Suprapubic skin (tissue), 4 donors: ENCODE measurements at places on chromosomes 4 and X.
A peak's percentile ranks its signal among the peaks of the same experiment; 100 is the strongest.

- H3K27ac ChIP-seq = no peak overlapping the region
- no peaks in the 10 kb centered on the region for H3K27me3 ChIP-seq
- H3K4me3 ChIP-seq = no peak overlapping the region
- H3K4me1 ChIP-seq = peaks cover 4% of the 10 kb centered on the region
- no peak for DNase-seq
These were observed 327.0 kb upstream of the ZFP42 start for GRCh38 chr4:187668526-187669082.

DNA sequence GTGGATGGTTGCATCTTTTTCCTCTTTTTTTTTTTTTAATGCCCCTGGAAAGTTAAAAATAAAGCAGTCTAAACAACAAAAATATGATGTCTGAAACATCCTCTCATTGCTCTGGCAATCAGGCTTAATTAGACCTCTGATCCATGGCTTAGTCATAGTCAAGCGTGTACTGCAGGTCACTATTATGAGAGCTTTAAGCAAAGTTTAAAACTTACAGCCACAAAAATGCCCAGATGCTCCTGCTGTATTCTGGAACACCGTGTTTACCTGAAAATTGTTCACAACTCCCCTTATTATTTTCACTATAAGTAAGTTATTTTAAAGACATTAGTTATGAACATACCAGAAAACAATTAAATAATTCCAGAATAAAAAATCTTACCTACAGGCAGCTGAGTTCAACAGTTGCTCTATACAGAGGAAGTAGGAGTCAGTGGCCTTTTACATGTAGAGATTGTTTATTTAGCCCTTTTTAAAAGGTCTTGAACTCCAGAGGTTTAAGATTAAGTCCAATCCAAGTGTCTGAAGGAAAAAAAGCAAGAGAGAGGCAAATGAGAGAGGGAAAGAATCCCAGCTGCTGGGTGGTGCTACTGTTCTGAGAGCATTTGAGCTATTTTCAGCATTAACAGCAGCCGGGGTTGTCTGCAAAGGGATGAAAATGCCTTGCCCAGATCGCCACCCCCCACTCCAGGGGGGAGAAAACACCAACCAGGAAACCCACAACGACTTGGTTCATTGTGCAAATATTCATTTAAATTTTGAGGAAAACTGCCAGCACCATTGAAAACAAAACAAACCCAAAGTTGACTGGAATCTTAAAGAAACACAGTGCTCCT, 36.9 kb downstream of the SORBS2 start:
- no peak for DNase-seq
- H3K27me3 ChIP-seq = no peaks in the 10 kb centered on the region
- H3K4me3 ChIP-seq = peak overlapping the region; percentile 30
- H3K27ac ChIP-seq = peak overlapping the region; percentile 73

GRCh38 chr4:22391551-22391950, 124.3 kb downstream of the ADGRA3 start:
- DNase-seq = no peak
- H3K36me3 ChIP-seq = peaks cover 4% of the 10 kb centered on the region
- no peak overlapping the region for H3K4me3 ChIP-seq
- no peaks in the 10 kb centered on the region for H3K27me3 ChIP-seq
- no peak overlapping the region for H3K27ac ChIP-seq

- no peak for DNase-seq
- no peaks in the 10 kb centered on the region for H3K27me3 ChIP-seq
- no peaks in the 10 kb centered on the region for H3K36me3 ChIP-seq
- no peak overlapping the region for H3K27ac ChIP-seq
- H3K4me3 ChIP-seq = no peak overlapping the region
- peaks cover 7% of the 10 kb centered on the region for H3K4me1 ChIP-seq
These were observed 220.7 kb downstream of the CAMK2D start for GRCh38 chr4:113540859-113541258.

- no peaks in the 10 kb centered on the region for H3K27me3 ChIP-seq
- H3K4me1 ChIP-seq = peaks cover 34% of the 10 kb centered on the region
- no peaks in the 10 kb centered on the region for H3K36me3 ChIP-seq
- no peak overlapping the region for H3K4me3 ChIP-seq
- H3K27ac ChIP-seq = no peak overlapping the region
- DNase-seq = peak; percentile 59
These were observed 34.1 kb upstream of the CLDN24 start for GRCh38 chr4:183356173-183356830.

GRCh38 chr4:163810755-163811154, 316.3 kb downstream of the TMA16 start:
- no peak overlapping the region for H3K4me3 ChIP-seq
- H3K4me1 ChIP-seq = no peaks in the 10 kb centered on the region
- no peaks in the 10 kb centered on the region for H3K27me3 ChIP-seq
- H3K36me3 ChIP-seq = no peaks in the 10 kb centered on the region
- no peak overlapping the region for H3K27ac ChIP-seq
- no peak for DNase-seq

DNA sequence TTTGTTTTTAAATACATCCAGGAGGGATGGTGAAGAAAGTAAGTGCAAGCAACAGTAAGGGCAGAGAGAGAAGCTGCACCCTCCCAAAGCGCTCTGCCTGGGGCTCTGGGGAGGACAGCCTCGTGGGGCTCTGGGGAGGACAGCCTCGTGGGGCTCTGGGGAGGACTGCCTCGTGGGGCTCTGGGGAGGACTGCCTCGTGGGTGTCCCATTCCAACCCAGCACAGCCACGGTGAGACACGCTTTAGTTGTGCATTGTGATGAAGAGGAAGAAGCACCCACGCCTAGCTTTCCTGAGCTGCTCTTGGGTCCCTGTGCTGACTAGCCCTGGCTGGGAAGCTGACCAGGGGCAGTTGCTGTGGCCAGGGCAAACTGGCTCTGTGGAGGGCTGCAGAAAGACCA, 43.1 kb upstream of the SLC25A4 start:
- H3K4me1 ChIP-seq = no peaks in the 10 kb centered on the region
- H3K36me3 ChIP-seq = no peaks in the 10 kb centered on the region
- H3K27ac ChIP-seq = no peak overlapping the region

DNA sequence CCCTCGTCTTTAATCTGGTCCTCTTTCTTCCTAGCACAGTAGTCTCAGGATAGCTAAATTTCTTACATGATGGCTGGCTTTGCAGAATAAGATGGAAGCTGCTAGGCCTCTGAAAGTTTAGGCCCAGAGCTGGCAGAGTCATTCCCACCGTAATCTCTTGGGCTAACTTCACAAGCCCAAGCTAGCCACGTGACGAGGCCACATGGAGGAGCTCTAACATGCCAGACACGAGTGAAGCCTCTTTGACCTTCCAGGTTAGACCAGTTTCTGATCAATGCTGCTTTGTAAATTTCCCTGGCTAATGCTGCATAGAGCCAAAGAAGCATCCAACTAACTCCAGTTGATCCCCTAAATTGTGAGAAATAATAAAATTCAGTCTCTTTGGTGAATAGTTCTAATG, 9.5 kb upstream of the CENPE start:
- no peak overlapping the region for H3K4me3 ChIP-seq
- H3K36me3 ChIP-seq = no peaks in the 10 kb centered on the region

DNA sequence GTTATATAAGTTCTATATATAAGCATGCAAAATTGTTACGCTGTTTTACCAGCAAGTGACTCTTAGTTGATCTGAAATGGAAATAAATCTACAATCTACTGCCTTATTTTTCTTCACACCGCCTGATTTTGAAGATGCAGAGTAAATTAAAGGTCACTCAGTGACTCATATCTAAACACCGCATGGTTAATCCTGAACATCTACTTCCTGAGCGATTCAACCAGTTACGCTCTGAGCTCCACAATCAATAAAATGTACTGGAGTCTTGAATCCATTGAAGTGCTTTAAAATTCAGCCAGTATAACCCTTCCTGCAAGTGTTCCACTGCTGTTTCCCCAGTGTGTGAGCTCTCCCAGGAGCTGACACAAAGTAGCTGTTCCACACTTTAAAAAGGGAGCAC, 192.8 kb downstream of the SLC7A11 start:
- no peaks in the 10 kb centered on the region for H3K36me3 ChIP-seq
- H3K27me3 ChIP-seq = no peaks in the 10 kb centered on the region
- H3K4me1 ChIP-seq = peaks cover 8% of the 10 kb centered on the region
- DNase-seq = no peak

DNA sequence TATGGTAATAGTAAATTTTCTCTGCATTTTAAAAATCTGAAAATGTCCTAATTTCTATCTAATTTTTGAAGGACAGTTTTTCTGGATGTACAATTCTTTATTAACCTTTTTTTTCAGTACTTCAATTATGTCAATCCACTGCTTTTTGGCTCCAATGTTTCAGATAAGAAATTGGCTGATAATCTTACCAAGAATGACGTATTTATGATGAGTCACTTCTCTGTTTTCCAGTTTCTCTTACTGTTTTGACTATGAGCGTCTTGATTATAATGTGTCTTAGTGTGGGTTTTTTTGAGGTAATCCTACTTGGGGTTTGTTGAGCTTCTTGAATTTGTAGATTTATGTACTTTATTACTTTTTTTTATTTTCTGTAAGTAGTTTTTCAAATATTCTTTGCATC, 47.2 kb downstream of the UGT2B11 start:
- no peak for DNase-seq
- no peak overlapping the region for H3K4me3 ChIP-seq
- H3K4me1 ChIP-seq = no peaks in the 10 kb centered on the region
- no peak overlapping the region for H3K27ac ChIP-seq
- H3K36me3 ChIP-seq = no peaks in the 10 kb centered on the region
- no peaks in the 10 kb centered on the region for H3K27me3 ChIP-seq

GRCh38 chr4:186757696-186758355, 34.2 kb upstream of the FAT1 start:
- no peak overlapping the region for H3K27ac ChIP-seq
- H3K27me3 ChIP-seq = no peaks in the 10 kb centered on the region
- H3K4me1 ChIP-seq = no peaks in the 10 kb centered on the region
- H3K4me3 ChIP-seq = no peak overlapping the region

- H3K4me1 ChIP-seq = no peaks in the 10 kb centered on the region
- H3K27me3 ChIP-seq = no peaks in the 10 kb centered on the region
- no peaks in the 10 kb centered on the region for H3K36me3 ChIP-seq
- DNase-seq = no peak
- H3K4me3 ChIP-seq = no peak overlapping the region
These were observed 226.5 kb downstream of the FBXO8 start for GRCh38 chr4:174056959-174057358.

- H3K27ac ChIP-seq = no peak overlapping the region
- H3K27me3 ChIP-seq = no peaks in the 10 kb centered on the region
- H3K4me1 ChIP-seq = no peaks in the 10 kb centered on the region
- no peaks in the 10 kb centered on the region for H3K36me3 ChIP-seq
- H3K4me3 ChIP-seq = no peak overlapping the region
These were observed 305.9 kb upstream of the HAND2 start for GRCh38 chr4:173835903-173836302.

- H3K27me3 ChIP-seq = no peaks in the 10 kb centered on the region
- H3K36me3 ChIP-seq = no peaks in the 10 kb centered on the region
- no peak for DNase-seq
- H3K4me3 ChIP-seq = no peak overlapping the region
These were observed 26.9 kb upstream of the BMP3 start for GRCh38 chr4:81003597-81004111.
